Stimulated activated CD4-positive, alpha-beta T cell treated with anti-CD3 and anti-CD28 coated beads, Interleukin-12 subunit alpha, Interleukin-12 subunit beta, amount 100 ng/mL, for 48 hours (primary cell): ENCODE measurements at places on chromosomes 4 and X.

GRCh38 chrX:78838709-78839108 lies 91.2 kb downstream of the LPAR4 start:
- no peak for DNase-seq

- no peak for DNase-seq
Measured at GRCh38 chrX:153750127-153750774, 13.8 kb upstream of the PLXNB3 start.

DNA sequence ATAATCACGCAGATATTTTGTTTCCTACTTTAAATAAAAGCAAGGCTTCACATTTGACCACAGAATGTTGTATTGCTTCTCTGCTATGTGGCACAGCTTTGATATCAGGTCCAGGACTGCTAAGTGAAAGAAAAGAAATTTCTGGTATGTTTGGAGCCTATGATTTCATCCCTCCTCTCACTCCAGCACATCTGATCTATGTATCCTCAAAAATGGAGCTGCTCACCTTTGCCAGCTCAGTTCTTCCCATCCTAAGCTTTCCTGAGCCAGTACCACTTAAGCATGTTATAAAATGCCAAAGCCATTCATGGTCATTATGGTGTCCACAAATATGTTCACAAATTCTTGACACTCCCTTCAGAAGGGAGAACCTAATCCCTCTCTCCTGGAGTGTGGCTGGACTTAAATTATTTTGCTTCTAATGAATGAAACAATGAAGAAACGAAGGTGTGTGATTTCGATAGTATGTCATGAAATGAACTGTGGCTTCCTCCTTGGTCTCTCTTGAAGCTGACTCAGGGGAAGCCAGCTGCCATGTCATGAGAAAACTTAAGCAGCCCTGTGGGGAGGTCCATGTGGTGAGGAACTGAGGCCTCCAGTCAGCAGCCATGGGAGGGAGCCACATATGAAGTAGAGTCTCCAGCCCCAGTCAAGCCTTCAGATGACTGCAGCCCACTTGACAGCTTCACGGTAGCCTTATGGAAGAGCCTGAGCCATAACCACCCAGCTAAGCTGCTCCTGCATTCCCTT lies 207.7 kb downstream of the MGST2 start:
- DNase-seq = no peak

- no peak for DNase-seq
Measured at GRCh38 chr4:80500613-80501012, 165.1 kb downstream of the CFAP299 start.

- DNase-seq = no peak
Measured at GRCh38 chr4:135492439-135492838, 1290.8 kb upstream of the PABPC4L start.

DNA sequence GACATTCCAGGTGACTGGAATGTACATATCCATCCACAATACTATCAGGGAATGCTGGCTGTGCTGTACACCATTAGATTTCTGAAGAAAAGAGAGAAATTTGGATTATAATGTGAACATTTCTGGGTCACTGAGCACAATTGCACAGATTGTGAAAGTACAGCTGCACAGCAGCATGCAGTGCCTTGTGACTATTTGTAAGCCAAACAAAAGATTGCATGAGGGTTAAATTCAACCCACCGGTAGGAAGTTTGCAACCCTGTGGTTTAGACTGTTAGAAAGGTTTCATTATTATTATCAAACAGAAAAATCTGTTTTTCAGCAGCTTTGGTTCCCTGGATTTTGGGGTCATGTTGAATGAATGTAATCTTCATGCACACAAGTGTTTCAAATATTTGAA lies 24.5 kb downstream of the DDIT4L start:
- DNase-seq = no peak

GRCh38 chrX:16712548-16713155 lies at the start of gene CTPS2:
Gene CTPS2, minus strand, starts transcription at chrX:16712669. Its CDS starts 9,767 bp downstream, at chrX:16702902.
- peak; percentile 43 for DNase-seq

- DNase-seq = no peak
Measured at GRCh38 chr4:40628888-40629287, 776 bp downstream of the RBM47 start.

GRCh38 chrX:13147733-13148132 lies 103.3 kb upstream of the FAM9C start:
- DNase-seq = no peak

GRCh38 chr4:171626554-171626953 lies 186.7 kb upstream of the GALNTL6 start:
- DNase-seq = no peak

DNA sequence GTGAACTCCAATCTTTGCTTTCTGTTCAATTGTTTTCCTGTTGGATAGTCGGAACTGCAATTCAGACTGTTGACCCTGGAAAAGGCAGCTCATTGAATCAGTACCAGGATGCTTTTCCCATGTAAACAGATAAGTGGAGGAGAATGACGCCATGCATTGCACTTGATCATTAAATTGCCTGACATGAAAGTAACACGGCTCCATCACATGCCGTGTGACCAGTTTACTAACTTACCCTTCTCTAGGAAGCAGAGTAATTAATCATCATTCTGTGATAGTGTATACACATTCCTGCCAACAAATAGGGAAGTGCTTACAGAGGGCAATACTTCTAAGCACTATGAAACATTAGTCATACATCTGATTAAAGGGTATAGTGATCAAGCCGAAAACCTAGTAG lies 101.4 kb downstream of the PPARGC1A start:
- no peak for DNase-seq

DNA sequence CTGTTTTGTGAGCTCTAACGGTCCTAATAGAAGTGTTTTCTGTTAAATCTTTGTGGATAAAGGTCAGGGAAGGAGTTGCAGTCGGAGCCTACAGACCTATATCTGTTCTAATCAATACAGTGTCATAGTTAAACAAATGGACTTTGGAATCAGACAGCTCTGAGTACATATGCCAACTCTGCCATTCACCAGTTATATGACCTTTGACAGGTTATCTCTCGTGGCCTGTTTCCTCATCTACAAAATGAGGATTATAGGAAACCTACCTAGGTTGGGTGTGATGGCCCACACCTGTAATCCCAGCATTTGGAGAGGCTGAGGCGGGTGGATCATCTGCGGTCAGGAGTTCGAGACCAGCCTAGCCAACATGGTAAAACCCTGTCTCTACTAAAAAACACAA lies 89.7 kb downstream of the MID1IP1 start:
- DNase-seq = no peak

- DNase-seq = no peak
Measured at GRCh38 chrX:65508851-65509250, 25.7 kb downstream of the LAS1L start.

- no peak for DNase-seq
Measured at GRCh38 chr4:117293784-117294183, 208.4 kb upstream of the TRAM1L1 start.

GRCh38 chrX:145817331-145818185 lies at the start of gene SLITRK2:
Gene SLITRK2, plus strand, starts transcription at chrX:145817829. Its CDS starts 4,597 bp downstream, at chrX:145822426.
- DNase-seq = no peak

DNA sequence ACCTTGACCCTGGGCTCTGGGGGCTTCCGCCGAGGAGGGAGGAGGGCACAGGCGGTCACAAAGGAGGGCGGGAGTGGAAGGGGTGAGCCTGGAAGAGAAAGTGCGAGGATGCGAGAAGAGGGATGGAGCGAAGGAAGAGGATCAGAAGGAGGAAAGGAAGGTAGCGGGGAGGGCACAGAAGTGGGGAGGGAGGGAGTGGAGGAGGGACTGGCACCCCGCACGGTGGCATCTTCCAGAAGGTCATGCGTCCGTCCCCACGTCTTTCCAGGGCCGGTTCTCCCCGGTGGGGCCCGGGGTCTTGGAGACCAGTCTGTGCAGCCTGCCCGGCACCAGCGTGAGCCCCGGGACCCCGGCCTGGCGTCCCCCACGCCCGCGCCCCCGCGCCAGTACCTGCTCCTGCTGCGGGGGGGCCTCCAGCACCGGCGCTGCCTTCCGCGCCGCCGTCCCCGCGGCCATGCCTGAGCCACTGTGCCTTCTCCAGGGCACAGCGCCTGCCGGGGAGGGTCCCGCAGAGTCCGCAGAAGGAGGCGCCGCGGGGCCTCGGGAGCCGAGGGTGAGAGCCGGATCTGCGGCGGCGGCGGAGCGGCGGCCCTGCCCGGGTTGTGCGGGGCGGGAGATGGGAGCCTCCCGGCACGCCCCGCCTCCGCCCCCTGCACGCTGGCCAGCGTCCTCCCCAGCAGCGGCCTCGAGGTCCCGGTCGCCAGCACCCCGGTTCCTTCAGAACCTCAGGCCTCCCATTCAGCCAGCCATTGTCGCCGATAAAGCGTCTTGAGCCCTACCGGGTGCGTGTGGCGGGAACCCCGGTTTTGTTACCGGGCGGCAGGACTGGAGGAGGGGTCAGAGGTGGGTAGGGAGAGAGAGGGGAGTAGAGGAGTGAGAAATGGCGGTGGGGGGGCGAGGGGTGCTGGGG lies at the start of gene RNF175:
TSS of gene RNF175 (minus strand) at position 618 of the 910 bp plus-strand sequence. CDS start at position 456, 162 bp downstream.
- DNase-seq = no peak

GRCh38 chr4:131499141-131499873 lies 1649.8 kb upstream of the PCDH10 start:
- DNase-seq = no peak

DNA sequence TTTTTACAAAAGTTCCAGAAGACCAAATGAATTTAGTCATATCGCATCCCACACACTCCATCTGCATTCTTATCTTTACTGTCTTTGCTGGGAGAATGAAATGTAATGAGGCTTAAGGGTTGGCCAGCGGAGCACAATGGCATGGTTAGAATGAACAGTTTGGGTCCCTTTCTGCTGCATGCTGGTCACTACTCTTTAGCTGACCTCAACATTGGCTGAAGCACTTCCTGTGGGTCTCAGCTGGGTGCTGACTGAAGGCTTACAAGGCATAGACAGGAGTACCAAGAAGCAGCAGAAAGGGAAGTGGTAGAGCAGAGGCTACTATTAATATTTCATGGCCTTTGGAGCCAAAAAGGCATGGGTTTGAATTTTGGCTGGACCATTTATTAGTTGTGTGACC lies 159.4 kb upstream of the GPC4 start:
- no peak for DNase-seq

DNA sequence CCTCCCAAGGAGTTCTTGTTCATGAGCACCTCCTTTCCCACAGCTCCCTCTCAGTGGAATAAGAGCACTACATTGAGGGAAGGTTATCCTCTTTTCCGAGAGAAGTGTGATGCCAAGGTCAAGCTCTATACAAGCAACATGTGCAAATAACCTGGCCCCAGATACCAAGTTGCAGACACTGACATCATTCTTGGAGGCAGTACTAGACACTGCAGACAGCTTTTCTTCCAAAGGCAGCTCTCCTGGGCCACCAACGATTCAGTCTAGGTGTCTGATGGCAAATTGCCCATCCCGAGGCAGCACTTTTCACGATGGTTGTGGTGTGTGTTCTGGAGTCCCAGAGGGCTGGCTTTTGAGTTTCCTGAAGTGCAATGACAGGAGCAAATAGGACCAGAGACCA lies 384.9 kb downstream of the TLL1 start:
- no peak for DNase-seq

- no peak for DNase-seq
Measured at GRCh38 chrX:133706890-133707289, 278.5 kb downstream of the GPC3 start.

DNA sequence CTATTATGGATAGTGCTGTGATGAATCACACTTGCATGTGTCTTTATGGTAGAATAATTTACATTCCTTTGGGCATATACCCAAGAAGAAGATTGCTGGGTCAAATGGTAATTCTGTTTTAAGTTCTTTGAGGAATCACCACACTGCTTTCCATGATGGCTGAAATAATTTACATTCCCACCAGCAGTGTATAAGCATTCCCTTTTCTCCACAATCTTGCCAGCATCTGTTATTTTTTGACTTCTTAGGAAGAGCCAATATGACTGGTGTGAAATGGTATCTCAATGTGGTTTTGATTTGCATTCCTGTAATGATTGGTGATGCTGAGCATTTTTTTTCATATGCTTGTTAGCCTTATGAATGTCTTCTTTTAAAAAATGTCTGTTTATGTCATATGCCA lies 1120.2 kb downstream of the ARAP2 start:
- no peak for DNase-seq

DNA sequence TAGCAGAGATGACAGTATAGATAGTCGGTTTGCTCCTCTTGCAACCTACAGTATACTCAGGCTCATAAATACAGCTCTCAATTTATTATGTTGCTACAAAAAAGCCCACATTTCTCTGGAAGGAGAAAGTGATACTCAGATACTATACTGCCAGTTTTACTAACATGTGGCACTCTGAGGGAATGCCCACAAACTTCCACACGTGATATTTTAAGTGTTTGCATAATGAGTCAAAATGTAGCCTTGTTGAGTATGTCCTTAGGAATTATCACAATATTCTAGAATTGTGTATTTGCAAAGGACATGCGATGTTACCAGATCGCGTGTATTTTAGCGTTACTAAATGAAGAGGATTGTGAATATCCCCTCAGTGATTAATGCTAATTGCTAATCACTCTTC lies 929.1 kb downstream of the STIM2 start:
- DNase-seq = no peak

DNA sequence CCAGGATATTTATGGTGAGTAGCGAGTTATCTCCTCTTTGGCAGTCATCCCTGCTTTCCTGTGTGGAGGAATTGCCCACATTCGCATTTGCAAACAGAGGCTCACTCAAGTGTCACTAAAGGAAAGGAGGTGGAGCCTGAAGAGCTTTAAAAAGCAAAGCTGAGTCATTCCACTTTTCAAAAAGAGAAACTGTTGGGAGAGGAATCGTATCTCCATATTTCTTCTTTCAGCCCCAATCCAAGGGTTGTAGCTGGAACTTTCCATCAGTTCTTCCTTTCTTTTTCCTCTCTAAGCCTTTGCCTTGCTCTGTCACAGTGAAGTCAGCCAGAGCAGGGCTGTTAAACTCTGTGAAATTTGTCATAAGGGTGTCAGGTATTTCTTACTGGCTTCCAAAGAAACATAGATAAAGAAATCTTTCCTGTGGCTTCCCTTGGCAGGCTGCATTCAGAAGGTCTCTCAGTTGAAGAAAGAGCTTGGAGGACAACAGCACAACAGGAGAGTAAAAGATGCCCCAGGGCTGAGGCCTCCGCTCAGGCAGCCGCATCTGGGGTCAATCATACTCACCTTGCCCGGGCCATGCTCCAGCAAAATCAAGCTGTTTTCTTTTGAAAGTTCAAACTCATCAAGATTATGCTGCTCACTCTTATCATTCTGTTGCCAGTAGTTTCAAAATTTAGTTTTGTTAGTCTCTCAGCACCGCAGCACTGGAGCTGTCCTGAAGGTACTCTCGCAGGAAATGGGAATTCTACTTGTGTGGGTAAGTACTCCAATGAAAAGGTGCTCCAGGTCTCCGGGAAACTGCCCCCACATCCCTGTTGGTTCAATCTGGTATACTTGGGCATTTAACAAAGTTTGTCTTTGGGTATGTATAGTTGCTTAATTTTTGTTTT lies at the start of gene EGF:
TSS of gene EGF (plus strand) at position 178 of the 890 bp plus-strand sequence. CDS start at position 631, 453 bp downstream.
- no peak for DNase-seq

GRCh38 chrX:15349046-15349445 lies 13.7 kb upstream of the PIGA start:
- DNase-seq = no peak

- DNase-seq = peak; percentile 46
Measured at GRCh38 chrX:43349363-43349762, 306.7 kb upstream of the MAOA start.

DNA sequence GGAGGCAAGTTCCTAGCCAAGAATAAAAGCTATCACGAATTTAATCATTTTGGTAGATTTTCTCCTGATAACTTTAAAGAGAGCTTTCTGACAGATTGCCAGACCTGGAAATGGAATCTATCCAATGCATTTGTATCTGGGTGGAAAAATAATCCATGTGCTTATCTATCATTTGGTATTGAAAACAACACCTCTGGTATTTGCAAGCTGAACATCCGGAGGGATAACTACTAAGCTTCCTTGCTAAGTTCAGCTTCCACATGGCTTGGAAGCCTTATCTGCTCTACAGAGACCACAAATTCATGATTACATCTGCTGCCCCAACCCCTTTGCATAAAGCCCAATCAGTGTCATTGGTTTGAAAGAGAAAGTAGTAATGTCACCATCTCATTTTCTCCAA lies 230.7 kb downstream of the GPC3 start:
- no peak for DNase-seq
